ENCODE measurements at places on chromosomes 11 and 22. TPM values are rescaled to one million over a fixed set of nuclear protein-coding genes. Genes with fewer than 3 reads are reported as not detected.

KCNQ1OT1 gene
- polyA plus RNA-seq: under 0.01 TPM

SPA17 gene
- 8.6 TPM for polyA plus RNA-seq

CYB5R2 gene
- 10.3 TPM for polyA plus RNA-seq

ANO5 gene
- polyA plus RNA-seq: 1.3 TPM

METTL15 gene
- 3.1 TPM for polyA plus RNA-seq

OR56B1 gene
- not detected for polyA plus RNA-seq

AQP11 gene
- 0.38 TPM for polyA plus RNA-seq

CCDC157 gene
- polyA plus RNA-seq: 1.7 TPM

KIF18A gene
- polyA plus RNA-seq: 0.75 TPM

CTSW gene
- 1.6 TPM for polyA plus RNA-seq

PKP3 gene
- polyA plus RNA-seq: 41.7 TPM

MYBPC3 gene
- polyA plus RNA-seq: 1.0 TPM
